Pericardium fibroblast (primary cell): ENCODE measurements at places on chromosomes 5 and 9. TPM values are rescaled to one million over a fixed set of nuclear protein-coding genes. Genes with fewer than 3 reads are reported as not detected.

The ADAMTS16 gene
- total RNA-seq = not detected in 2 replicates

The OTULIN gene
- 15.7 and 19.7 TPM in 2 replicates for total RNA-seq

The MEGF10 gene
- total RNA-seq = 4.1 TPM in 1 of 2 replicates, not detected in the other

The GABBR2 gene
- total RNA-seq = 0.68 TPM in 1 of 2 replicates, not detected in the other

The SLC4A9 gene
- total RNA-seq = under 0.01 TPM in 1 of 2 replicates, not detected in the other

The SAXO1 gene
- not detected in 2 replicates for total RNA-seq

The PPP3R2 gene
- total RNA-seq = not detected in 2 replicates

The BAAT gene
- 0.17 TPM in 1 of 2 replicates, not detected in the other for total RNA-seq

The PCDHA8 gene
- 0.09 TPM in 1 of 2 replicates, not detected in the other for total RNA-seq
